ENCODE measurements at places on chromosomes 5 and 9.

DNA sequence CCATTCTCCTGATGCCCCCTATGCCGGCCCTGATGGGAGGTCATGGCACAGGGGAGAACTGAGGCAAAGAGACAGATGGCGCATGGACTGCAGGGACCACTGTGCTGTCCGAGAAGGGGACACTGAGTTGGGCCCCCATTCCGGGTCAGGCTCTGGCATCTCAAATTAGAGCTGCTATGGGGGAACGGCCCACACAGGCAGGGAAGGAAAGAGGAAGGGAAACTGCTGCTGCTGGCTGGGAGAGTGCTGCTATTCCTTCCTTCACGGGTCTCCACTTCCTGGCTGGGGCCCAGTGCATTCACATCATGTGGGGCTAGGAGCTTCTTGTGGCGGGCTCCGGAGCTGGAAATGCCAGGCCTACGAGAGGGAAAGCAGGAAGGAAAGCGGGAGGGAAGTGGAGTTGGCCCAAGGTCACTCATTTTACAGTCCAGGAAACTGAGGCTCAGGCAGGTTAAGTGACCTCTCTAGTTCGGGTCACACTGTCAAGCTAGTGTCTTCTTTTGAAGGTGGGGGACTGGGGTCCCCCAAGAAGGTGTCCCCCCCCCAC is 1.3 kb upstream of the CARD19 start:
- no peak for DNase-seq

- no peak for DNase-seq
Observed at GRCh38 chr9:131013771-131014676, 5.0 kb downstream of the LAMC3 start.

GRCh38 chr9:85142496-85142911 is 473.0 kb downstream of the NTRK2 start:
- DNase-seq = no peak

- DNase-seq = no peak
Observed at GRCh38 chr5:134600600-134600999, 32.0 kb downstream of the SAR1B start.

DNA sequence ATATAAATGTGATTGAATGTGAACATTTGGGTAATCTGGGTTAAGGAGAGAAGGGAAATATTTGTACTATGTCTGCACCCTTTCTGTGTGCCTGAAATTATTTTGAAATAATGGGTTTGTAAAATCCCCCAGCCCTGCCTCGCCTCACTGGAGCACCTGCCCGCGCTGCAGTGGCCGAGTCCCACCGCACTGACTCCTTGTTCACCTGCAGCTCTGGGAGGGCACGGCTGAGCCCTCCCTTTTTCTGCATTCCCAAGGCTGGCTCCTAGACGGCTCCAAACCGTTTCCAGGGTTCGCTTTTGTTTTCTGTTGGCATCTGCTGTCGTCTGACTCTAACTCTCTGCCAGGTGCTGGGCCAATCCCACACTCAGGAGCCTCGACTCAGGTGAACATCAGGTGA is 17.6 kb upstream of the PPP1R26 start:
- no peak for DNase-seq

DNA sequence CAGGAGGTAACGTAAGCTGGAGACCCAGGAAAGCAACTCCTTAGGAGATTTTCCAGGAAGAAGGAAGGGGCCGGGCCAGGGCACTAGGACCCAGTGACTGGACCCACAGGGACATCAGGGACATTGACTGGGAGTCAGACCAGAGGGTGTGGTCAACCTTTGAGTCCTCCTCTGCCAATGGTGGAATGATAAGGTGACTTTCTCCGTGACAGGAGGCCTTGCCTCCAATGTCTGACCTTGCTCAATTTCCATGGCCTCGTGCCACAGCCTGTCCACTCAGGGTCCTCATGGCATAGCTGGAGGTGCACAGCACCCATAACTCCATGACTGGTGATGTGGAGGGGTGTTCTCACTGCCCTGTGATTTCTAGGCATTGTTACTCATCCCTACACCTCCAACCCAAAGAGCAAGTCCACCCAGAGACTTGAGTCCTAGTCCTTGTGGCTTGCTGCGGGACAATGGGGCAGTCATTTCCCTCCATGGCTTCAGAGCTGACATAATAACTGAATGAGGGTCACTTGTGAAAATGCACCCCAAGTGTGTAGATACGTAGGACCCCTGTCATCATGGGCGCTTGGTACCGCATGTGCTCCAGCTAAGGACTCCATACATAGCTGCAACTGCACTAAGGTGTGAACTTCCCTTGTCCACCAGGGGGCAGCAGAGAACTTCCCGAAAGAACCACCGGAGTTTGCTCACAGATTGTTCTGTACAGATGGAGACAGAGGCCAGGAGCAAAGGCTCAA is 4.1 kb upstream of the AMBP start:
- DNase-seq = peak; percentile 38

- DNase-seq = peak; percentile 13
Observed at GRCh38 chr5:67165526-67166459, 30.8 kb downstream of the CD180 start.

- DNase-seq = no peak
Observed at GRCh38 chr5:174596429-174596828, 128.0 kb upstream of the MSX2 start.

DNA sequence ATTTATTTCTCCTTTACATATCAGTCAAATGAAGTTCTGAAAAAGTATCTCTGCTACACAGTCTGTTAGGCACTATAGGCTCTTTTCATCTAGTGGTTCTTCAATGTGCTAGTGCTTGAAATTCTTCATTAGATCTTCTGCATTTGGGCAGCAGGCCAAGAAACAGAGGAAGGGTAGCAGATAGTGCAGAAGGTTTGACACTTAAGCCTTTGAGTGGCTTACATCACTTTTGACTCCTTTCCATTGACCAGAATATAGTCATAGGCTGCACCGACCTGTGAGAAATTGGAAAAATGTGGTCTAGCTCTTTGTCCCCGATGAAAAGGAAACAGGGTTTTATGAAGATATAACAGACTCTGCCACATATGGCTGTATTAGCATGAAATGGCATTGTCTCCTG is 459.5 kb upstream of the PTGER4 start:
- DNase-seq = no peak

DNA sequence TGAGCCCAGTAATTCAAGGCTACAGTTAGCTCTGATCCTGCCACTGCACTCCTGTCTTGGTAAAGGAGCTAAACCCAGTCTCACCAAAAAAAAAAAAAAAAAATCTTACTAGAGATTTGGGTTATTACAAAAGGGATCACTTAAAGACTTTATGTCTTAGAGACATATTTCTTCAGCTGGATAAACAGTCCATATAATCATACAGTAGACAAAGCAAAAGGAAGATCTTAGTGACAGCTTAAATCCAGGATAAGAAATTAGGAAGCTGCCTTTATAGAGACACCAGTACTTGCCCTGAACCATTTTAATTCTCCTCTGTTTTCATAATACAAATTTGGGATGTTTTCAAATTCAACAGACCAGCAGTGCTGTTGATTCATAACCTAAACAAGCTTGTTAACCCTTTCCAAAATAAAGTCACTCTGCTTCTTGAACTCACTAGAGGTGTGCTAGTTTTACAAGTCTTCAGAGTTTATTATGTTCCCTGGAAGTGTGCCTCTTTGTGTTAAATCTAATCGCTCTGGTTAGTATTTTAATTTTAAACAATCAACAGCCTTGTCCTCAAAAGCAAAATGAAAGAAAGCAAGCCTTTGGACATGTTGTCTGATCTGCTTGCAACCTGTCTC is 255.5 kb downstream of the ARRDC3 start:
- no peak for DNase-seq

GRCh38 chr9:24036459-24036858 is 210.4 kb upstream of the ELAVL2 start:
- DNase-seq = no peak

DNA sequence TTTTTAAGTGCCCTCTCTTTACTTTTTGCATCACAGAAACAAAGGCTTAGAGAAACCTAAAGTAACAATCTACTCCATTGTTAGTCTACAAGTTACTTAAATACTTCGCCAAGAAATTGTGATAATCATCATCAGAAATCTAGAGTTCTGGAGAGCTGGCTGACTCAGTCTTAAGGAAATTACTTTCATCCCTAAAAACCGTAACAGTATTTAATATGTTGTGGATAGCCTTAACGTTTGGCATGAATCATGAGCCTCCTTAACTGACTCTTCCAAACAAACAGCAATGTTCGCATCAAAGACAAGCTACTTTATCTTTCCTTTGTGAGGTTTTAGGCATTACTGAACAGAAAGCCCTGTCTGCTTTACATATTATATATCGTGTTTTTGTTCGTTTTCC is 128.7 kb downstream of the NIPBL start:
- no peak for DNase-seq

DNA sequence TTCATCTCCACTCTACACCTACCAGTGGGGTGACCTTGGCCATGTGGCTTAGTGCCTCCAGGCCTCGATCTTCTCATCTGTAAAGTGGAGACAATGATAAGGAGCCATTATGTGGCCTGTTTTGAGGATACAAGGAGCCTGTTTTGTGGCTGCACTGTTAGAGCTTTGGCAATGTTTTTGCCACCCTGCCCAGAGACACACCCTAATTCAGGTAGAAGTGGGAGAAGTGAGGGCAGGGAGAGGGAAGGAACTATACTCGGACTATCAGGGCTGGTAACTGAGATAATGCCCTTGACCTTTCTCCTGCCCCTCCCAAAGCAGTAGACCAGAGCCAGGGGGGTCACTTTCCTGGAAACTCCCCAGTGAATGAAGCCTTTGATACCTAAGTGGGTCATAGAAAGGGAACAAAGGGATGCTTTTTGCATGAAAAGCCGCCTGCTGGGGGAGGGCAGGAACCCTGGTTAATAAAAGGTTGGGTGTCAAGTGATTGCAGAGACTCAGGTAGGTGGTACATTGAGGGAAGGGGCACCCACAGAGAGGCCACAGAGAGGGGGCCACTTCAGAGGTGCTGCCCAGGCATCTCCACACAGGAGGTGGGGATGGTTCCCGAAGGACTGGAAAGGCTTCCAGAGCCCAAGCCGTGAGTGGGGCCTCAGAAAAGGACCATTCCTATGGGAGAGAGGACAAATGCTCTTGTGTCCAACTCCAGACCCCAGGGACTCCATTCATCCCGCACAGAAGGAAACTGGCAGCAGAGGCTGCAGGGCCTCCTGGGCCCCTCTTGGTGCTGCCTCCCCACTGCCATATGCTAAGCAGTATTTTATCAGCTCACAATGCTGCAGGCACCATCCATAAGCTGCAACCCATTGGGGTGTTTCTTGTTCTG is 42.3 kb upstream of the VDAC1 start:
- no peak for DNase-seq

DNA sequence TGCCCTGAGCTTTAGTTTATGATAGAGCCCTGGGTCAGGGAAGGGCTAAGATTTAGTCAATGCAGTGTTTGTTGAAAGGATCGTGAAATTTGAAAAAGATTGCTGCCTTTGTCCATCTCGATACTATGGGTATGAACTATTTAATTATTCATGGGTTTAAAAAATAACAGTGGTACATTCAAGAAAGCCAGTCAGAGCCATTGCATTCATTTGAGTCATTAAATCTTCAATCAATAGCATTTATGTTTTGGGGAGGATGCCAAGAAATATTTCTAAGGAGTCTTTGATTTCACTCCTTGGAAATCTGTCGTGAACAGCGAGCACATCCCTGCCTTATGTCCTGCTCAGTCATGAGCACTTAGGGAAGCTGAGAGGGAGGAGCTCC is 54.4 kb upstream of the LRRTM2 start:
- DNase-seq = no peak

GRCh38 chr9:129852579-129852978 is 17.3 kb downstream of the USP20 start:
- no peak for DNase-seq

DNA sequence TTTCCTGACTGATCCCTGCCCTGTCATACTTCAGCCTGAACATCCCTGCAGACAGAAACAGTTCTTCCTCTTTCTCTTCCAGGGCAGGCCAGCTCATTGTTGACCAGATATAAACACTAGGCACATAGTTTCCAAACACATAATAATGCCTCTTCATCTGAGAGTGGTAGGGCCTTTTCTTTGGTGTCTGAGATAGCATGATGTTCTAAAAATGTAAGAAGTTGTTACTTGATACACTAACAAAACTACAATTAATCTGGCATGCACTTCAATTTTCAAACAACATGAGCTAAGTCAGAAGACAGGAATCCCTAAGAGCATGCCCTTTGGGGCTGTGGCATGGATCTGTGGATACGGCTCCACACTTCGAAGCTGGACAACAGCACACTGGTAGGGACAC is 246.6 kb downstream of the SPOCK1 start:
- DNase-seq = no peak

GRCh38 chr9:92964607-92965060 is 17.3 kb downstream of the FGD3 start:
- DNase-seq = no peak

- DNase-seq = no peak
Observed at GRCh38 chr5:11153670-11154382, 392.8 kb upstream of the DAP start.

- no peak for DNase-seq
Observed at GRCh38 chr5:1444361-1445189, 665 bp downstream of the SLC6A3 start.

DNA sequence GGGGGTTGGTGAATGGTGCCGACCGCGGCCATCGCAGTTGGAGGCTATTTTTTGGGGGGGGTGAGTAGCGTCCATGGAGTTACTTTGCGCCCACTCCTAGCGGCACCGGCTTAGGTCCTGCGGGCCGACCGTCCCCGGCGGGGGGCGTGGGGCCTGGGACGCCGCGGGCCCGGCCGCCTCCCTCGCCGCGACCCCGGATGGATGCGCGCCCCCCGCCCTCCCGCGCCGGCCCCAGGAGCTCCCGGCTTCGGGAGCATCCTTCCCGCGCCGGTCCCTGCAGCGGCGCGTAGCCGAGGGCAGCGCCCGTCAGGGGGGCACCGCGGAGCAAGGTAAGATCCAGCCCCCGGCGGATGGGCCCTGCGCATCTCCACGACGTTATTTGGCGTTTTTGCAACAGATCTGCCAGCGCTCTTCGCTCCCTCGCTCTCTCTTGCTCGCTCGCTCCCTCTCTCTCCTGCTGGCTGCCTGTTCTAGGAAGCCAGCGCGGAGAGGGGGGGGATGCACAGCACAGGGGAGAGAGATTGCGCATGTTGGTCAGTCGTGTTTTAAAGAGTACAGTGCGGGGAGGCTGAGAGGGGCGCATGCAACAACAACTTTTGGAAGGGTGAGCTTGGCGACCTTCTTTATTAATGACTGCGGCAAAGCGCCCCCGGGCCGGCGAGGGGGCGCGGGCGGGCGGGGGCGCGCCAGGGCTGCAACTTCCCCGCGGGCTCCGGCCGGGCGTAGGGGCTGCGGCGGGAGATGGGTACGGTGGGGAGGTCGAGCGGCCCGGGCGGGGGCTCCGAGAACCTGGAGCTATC is 413 bp downstream of the JADE2 start:
- peak; percentile 50 for DNase-seq

DNA sequence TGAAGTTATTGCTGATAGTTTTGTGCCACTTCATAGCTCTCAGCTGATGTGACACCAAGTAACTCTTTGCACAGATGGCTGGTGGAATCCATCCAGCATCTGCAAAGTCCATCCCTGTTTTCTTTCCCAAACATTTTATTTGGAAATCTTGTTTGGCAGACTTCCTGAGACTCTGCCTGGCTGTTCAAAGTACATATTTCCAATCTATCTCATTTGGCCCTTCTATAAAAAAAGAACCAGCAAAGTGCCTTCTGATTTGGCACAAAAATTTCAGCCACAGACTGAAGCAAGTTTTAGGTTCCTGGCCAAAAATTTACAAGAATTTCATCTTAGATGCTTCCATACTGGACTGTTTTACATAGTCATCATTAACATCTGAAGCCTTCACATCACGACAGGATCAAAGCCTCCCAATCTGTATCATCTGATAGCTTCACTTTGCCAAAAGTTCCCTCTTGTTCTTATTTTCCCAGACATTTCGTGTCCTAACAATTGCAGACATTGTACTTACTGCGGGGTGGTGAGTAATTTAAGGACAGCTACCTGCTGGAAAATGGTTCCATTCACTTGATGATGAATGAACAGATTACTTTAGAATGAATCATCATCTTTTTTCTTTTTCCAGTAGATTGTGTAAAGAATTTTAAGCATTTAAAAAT is 377.3 kb downstream of the KIAA0825 start:
- no peak for DNase-seq
